ENCODE measurements at places on chromosomes 16 and 17.

DNA sequence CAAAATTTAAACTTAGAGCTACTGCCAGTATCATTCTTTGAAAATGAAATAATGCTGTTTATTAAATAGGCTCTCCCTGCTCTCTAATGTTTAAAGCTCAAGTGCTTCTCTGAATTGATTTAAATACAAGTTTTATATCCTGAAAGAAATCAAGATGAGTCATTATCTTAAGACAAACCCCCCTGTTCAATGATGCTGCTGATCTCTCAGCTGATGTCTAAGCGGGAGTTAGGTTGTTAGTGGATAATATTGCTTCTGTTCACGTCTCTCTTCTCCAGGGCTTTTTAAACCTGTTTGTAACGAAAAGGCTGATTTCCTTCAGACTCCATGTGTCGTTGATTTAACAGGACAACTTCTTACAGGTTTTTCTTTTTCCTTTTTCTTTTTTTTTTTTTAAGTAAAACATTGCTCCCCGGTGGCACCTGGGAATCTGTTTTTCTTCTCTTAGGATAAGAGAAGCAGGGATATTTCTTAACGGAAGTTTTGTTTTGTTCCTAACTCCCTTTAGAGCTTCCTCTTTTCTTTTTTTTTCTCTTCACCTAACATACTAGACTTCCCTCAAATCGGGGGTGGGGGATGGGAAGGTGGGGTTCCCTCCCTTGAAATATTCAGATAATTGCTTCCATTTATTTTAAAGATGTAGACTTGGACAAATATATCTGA lies 807 bp upstream of the LYRM9 start:
- peak; percentile 48 for DNase-seq

GRCh38 chr17:32520104-32520701 lies 33.4 kb downstream of the CDK5R1 start:
- DNase-seq, result no peak

DNA sequence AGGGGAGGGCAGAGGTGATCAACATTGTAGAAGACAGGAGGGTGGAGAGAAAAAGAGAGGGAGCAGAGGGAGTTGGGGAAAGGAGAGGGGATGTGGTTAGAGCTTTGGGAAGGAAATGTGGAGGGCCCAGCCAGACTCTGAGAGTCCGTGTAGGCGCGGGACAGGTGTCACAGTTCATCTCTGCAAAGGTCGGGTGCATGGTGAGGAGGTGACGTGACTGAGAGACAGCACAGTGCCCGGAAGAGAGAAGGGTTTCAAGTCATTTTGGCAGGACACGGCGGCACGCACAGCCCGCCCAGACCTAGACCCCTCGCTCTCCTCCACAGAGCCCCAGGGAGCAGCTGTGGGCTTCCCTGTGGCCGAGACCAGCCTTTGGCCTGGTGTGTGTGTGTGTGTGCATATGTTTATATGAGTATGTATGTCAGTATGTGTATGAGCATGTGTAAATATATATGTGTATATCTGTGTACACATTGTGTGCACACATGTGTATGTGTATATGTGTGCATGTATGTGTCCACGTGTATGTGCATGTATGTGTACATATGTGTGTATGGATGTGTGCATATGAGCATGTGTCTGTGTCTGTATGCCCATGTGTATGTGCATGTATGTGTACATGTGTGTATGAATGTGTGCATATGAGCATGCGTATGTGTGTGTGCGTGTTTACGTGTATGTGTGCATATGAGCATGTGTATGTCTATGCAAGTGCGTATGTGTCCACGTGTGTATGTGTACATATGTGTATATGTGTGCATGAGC lies 104.6 kb downstream of the SEC14L1 start:
- no peak for DNase-seq

GRCh38 chr17:36509272-36509985 lies 22.9 kb downstream of the ZNHIT3 start:
- DNase-seq, result no peak

DNA sequence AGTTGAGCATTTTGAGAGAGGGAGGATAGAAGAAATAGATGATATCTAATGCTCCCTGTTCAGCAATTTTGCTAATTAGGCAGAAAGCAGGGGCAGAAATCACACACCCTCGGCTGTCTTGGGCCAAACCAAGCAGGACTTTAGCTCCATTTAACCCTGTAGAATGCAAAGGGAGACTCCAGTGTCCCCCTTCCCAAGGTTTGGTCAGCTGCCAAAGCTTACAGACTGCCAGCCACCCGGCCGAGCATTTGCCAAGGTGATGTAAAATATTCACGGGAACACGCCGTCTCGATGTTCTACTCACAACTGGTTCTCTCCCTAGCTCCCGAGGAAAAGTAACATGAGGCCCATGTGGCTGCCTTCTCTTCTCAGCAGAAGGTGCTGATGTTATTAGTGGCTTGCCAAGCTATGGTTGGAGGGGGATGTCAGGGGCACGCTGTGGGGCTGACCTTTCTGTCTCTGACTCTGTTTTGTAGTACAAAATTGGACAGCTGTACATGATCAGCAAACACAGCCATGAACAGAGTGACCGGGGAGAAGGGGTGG lies 155.3 kb downstream of the PITPNC1 start:
- DNase-seq, result no peak

DNA sequence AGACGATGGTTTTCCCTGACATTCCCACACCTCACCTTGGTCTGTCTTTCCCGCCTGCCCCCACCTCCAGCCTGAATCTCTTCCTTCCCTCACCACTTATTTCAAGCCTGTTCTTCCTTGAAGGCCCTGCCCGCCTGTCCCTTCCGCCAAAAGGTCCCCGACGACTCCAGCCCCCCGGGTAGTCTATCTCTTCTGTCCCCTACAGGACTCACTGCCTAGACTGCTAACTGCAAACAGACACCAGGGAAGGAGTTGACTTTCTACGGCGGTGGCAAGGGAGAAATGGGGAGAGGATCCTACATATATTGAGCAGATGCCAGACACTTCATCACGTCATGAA lies 53.7 kb downstream of the NT5M start:
- DNase-seq, result no peak

DNA sequence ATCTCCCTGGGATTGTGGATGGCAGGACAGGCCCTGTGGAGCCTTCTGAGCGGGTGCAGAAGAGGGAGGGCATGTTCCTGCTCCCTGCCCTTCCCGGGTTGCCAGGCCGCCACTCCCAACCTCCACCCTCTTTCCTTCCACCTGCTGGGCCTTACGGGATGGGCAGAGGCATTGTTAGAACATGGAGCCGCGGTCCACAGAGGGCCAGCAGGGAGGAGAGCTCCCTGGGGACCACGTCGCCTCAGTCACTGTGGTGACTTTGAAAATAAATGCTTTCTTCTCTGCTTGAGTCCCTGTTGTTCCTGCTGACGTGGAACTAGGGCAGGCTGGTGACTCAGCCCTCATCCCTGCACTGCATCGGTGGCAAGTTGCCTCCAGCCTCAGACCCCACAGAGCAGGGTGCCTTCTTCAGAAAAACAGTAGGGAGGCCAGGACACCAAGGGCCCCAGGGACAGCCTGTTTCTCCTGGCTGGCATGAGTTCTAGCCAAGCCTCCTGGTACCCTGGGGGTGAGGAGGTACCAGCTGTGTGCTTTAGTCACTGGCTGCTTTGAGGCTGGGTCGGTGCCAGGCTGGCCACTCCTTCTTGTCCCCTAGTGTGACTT lies 224.9 kb downstream of the SEC14L1 start:
- no peak for DNase-seq

GRCh38 chr16:68429076-68429854 lies 19.0 kb downstream of the SMPD3 start:
- no peak for DNase-seq

DNA sequence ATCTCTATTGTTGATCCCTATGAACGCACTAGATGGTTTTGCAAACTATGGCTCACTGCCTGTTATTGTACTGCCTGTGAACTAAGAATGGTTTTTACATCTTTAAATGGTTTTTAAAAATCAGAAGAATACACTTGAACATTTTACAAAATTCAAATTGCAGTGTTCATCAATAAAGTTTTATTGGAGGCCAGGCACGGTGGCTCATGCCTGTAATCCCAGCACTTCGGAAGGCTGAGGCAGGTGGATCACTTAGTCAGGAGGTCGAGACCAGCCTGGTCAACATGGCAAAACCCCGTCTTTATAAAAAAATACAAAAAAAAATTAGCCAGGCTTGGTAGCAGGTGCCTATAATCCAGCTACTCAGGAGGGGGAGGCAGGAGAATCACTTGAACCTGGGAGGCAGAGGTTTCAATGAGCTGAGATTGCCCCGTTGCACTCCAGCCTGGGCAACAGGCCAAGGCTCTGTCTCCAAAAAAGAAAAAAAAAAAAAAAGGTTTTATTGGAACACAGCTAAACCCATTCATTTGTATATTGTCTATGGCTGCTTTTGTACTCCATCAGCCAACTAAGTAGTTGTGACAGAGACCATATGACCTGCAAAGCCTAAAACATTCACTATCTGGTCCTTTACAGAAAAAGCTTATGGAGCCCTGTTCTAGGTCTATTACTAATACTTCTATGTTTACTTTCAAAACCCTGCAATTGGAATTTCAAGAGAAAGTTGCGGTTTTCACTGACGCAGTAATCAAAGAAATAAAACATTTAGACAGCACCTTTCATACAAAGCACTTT lies 18.9 kb downstream of the IKZF3 start:
- DNase-seq, result no peak

GRCh38 chr17:82231562-82232321 lies 2.9 kb downstream of the SLC16A3 start:
- peak; percentile 92 for DNase-seq

GRCh38 chr17:27954548-27955495 lies 61.7 kb upstream of the LYRM9 start:
- no peak for DNase-seq

GRCh38 chr17:58401287-58401686 lies 16.0 kb downstream of the RNF43 start:
- DNase-seq, result no peak

GRCh38 chr17:40888196-40888720 lies 3.2 kb upstream of the KRT20 start:
- no peak for DNase-seq

- DNase-seq, result no peak
Observed at GRCh38 chr16:28982418-28982817, 2.4 kb upstream of the LAT start.

DNA sequence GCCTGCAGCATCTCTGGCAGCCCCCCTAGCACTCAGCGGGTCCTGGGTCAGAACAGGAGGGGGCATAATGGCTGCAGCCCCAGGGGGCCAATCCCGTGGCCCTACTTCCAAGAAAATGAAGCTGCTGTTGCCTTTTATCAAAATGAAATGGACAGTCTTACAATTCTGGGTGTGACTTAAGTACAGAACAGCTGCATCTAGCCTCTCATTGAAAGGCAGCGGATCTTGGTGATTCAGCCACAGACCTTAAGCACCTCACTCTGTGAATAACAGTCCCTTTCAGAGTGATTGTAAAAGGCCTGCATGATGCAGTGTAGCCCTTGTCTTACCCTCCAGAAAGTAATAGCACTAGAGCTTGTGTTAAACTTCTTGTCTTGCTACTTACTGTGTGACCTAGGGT lies 11.5 kb upstream of the UMOD start:
- no peak for DNase-seq

GRCh38 chr16:53509906-53510703 lies 7.1 kb upstream of the AKTIP start:
- peak; percentile 39 for DNase-seq

DNA sequence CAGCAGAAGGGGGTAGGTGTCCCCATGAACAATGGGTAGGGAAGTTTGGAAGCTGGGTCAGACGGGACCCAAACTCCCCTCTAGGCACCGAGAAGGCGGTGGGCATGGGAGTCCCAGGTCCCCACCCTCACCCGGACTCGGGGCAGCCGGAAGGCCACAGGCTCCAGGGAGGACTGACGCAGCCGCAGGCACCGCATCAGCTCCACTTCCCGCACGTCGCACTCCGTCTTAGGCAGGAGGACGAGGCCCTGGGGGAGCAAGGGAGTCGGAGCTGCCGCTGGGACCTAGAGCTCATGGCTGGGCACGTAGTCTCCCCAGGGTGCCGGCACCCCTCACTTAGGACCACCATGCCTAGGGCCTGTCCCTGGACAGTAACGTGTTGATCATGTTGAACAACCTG lies 7.1 kb upstream of the PAM16 start:
- DNase-seq, result no peak

DNA sequence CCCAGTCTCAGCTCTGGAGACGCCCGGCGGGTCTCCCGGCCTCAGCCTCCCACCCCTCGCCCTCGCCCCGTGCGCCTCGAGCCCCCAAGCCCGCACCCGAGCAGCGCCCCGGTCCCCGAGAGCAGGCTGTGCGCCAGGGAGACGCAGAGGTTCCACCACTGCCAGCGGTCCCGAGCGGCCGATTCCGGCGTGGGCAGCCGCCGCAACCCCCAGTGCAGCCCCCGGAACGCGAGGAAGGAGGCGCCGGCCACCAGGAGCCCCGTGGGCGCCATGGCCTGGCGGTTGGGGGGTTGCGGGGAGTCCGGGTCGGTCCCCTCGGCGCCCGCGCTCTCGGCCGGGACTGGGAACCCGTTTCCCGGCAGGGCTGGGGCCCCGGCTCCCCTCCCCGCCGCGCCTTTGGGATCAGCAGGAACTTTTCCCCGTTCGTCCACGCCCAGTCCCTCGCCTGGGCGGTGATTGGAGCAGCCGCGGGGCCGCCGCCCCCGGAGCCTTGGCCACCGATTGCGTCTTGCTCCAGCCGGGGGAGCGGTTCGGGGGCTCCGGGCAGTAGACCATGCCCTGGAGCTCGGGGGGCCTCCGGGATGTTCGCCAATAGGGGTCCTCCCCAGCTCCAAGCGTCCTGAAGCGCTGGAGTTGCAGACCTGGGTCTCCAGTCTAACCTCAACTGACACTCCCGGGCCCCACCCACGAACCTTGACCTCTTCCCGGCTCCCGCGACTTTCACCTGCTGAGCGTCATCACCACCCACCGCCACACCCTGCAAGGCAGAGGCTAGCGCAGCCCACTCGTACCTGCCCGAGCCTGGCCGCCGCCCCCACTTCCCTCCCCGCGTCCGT lies at the start of gene TLCD2:
TLCD2 (minus strand) TSS at position 407 of the 836 bp plus-strand sequence; CDS start at position 272, 135 bp downstream.
- DNase-seq, result no peak

GRCh38 chr16:17420816-17421215 lies 49.9 kb downstream of the XYLT1 start:
- no peak for DNase-seq

DNA sequence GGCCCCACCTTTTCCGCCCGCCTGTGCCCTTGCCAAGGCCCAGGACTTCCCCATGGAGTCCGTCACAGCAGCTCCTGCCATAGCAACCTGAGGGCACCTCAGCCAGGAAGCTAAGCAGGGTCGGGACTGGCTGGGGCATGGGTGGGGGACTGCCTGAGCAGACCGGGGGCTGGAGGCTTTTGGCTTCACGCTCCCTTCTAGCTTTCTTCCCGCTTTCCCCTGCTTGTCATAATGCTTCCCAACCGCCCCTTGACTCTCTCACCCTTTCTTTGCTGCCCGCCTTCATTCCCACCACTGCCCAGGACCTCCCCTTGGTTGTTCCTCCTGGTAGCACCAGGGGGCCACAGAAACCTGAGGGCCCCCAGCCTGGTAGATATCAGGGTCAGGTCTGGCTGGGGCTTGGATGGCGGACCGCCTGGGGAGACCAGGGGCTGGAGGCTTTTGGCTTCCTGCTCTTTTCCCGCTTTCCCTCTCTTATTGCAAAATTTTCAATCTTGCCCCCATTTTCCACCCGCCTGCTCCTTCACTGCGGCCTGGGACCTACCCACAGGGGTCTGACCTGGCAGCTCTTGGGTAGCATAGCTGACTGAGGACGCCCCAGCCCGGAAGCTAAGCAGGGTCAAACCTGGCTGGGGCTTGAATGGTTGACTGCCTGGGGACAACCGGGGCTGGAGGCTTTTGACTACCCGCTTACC lies 2287.7 kb downstream of the TP53TG3F start:
- DNase-seq, result no peak
